Posterior cingulate gyrus (tissue), 11 donors: ENCODE measurements at places on chromosomes 2 and 18.

- DNase-seq = no peak
Observed at GRCh38 chr2:2575181-2575577, 244.1 kb upstream of the MYT1L start.

GRCh38 chr2:48198371-48198770 lies 292.1 kb upstream of the FBXO11 start:
- no peak for DNase-seq

DNA sequence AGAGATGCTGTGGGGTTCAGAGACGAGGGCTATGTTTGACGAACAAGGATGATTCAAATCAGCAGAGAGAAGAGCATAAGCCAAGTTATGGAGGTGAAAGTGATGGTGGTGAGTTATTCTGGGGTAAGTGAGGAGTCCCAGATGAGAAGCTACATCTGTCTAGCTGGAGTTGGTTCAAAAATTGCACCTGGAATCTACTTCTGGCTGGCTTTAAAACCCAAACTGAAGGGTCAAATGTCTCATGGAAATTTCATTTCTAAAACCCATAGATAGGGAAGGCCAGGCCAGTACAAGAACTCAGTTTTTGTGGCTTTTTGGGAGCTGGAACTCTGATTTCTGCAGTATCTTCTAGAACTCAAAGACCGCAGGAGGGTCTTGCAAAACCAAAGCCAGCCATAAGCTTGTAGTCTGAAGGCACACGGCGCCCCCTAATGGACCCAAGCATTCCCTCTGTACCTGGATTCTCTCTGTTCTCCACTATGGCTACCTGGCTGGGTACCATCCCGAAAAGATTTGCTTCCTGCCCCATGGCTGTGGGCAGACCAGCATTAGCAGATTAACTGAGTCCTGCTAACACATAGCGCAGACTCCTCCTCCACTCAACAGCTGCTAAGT lies 229.1 kb upstream of the SLC14A2 start:
- DNase-seq = peak; percentile 18

- DNase-seq = no peak
Observed at GRCh38 chr18:71223486-71223885, 934.6 kb downstream of the SOCS6 start.

- no peak for DNase-seq
Observed at GRCh38 chr2:224141304-224141703, 102.2 kb upstream of the SERPINE2 start.

DNA sequence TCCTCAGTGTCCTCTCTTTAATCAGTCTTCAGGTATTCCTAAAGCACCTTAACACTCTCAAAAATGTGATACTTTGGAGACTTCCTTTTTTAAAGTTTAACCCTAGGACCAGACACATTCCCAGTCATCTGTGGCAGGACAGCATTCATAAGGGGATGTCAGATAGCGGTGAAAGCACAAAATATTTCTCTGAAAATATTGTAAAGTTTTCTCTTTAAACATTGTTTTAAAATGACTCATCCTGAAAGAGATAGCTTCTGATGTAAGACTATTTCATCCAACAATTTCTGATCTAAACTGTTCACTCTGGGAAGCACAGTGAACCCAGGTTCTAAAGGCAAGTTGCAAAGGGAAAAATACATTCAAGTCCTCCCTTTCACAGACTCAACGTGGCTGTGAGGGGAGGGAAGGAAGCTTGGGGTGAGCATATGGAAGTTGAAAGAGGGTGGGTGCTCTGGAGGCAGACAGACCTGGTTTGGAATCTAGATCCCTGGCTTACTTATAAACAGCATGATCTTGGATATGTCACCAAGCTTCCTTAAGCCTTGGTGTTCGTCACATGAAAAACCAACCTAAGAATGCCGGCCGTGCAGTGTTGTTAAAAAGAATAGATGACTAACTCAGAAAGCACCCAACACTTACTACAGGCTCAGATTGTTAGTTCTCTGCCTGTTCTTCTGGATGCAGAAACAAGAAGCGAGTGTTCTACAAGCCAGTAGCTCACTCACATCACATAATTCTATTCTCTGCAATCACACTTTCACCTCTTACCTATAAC lies 12.1 kb downstream of the GALNT14 start:
- DNase-seq = no peak

GRCh38 chr2:168517816-168518215 lies 61.7 kb downstream of the CERS6 start:
- DNase-seq = no peak

GRCh38 chr2:12504443-12504842 lies 212.3 kb upstream of the TRIB2 start:
- DNase-seq = no peak
